ENCODE measurements at places on chromosomes 16 and 17.

DNA sequence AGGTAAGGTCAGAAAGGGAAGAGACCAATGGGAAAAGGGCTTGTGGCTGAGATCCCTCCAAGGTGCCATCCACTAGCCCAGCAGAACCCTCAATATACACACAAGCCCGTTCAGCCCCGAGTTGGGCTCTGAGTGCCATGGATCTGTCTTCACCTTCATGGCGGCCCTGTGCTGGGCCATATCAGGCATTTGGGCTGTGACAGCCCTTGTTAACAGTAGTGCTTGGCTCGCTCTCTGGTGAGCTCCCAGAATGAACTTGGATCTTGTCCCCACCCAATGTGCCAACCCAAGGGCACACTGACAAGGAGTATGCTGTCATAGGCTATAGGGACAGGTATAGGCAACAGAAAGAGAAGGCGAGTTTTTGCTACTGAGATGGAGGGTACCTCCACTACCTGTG lies 182.7 kb downstream of the ZFHX3 start:
- no peak for DNase-seq

- DNase-seq, result no peak
Observed at GRCh38 chr17:66172691-66173223, 19.2 kb downstream of the CEP112 start.

DNA sequence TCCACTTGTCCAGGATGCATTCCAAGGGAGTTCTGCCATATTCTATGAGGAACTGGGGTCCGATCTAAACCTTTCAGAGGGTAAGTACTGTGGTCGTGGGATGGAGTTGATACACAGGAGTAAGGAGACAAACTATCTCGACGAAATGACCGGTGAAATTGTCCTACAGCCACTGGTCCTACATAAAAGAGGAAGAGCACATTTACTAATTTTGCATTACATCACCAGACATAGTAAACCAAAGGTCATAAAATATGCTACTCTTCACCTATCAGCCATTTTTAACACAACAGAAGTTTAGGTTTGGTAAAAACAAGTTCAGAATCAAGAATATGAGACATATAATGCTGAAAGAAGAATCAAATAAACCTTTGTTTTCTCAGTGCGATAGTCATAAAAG lies 8.1 kb downstream of the HSF5 start:
- DNase-seq, result no peak

DNA sequence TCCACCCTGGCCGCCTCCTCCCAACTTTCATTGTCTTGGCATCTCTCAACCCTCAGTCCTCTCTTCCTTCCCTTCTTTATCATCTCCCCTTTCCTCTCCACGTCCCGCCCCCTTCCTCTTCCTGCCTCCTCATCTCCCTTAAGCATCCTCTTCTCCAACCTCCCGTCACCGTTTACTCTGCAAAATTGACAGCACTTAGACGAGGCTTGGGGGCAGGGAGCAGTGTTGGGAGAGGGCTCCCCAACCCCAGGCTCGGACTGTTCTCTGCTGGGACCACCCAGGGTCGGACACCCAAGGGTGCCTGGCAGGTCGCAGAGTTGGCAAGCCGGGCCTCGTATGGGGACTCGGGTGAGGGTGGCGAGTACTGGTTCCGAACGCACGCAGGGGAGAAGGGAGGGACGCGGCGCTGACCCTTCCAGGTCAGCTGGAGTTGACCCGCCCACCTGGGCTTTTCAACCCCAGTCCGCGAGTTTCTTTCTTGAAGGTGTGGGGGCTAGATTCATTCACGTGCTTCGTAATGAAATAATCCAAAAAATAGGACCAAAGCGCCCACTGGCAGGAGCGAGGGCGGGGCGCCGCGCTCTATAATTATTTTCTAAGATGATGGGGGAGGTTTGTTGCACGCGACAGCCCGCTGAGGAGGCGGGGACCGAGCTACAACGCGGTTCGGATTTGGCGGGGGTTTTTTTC lies 775 bp upstream of the PAGR1 start:
- no peak for DNase-seq

DNA sequence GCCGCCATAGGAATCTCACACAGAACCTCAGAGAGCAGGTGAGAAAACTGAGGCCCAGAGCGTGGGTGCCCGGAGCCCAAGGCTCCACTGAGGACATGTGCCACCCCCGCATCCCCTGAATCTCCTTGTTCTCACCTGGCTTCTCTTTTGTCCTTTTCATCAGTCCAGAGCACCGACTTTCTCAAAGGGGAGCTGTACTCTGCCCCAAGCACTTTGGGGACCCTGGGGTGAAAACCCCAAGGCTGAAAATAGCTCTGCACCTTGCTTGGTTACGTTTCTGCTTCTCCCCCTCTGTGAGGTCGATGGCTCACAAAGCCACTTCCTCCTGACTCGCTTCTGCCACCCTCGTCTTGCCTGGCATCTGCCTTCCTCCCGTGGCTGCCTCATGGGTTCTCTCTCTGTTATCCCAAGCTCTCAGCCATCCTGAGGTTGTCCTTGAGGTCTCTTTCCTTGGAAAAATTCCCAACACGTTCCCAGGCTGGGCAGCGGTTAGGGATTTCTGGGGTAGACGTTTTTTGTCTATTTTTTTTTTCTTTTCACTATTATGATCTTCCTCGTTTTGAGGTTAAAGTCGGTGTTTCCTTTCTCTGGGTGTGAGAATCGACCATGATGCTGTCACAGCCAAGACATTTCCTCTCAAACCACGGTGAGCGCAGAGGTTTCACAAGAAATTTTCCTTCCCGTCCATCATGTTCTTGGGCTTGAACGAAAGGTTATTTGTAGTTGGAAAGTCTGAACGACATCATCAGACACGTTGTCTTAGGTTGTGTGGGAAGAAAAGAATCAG lies 37.2 kb downstream of the IRF8 start:
- peak; percentile 59 for DNase-seq

DNA sequence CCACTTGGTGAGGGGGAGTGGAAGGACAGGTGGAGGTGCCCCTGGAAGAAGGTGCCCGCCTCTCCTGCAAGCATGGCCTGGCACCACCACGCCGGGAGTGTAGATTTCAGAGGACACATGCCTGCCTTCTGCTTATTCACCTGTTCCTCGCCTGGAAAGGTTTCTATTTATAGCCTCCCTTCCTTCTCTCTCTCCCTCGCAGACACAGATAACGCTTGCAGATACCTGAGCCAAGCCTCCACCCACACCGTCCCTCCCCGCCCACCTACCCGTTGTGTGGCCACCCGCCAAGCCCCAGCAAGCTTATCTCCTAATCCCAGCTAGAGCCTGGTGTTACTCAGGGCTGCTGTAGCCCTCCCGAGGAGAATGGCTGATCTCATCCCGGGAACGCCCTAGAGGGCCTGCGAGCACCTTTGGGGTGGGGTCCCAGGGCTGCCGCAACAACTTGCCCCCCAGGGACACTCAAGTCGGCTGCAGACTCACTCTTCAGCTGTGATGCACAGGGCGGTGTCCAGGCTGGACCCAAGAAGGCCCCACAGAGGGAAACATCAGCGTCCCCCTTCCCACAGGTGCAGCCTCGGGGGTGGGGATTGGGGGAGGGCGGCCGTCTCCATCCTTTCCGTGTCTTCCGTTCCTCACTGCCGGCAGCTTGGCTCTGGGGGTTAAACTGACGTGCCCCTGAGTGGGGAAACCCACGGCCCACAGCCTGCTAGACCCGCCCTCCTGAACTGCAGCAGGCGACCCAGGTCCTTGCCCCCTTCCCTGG lies 1.9 kb upstream of the SNAI3 start:
- no peak for DNase-seq

GRCh38 chr17:72554508-72554907 lies 433.7 kb downstream of the SOX9 start:
- no peak for DNase-seq

GRCh38 chr16:11642765-11643116 lies 25.5 kb upstream of the SNN start:
- DNase-seq, result no peak

DNA sequence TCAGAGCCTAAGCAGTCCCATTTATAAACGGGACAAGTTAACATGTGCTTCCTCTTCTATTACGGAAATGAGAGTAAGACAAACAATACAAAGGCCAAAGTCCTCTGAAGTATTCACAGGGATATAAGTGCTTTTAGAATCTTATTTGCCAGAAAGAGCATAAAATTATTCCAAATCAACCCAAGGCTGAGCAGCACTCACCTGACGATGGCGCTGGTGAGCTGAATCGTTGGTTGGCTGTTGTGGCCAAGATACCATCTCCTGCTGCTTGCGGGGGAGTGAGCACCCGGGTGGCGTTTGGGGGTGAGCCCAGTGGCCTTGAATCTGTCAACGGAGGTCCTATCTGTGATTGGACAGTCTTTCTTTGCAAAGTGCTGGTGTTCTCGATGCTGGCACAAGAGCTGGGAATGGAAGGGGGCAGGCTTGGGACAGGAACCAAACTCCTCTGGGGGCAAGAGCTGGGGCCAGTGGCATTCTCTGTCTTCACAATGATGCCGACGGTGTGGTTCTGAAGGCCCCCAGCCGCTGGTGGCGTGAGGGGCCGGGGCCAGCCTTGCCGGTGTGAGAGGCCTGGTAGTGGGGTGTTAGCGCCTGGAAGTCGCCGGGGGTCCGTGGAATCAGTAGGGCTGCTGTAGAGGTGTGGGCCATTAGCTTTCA lies 9.5 kb upstream of the DHRS13 start:
- no peak for DNase-seq

DNA sequence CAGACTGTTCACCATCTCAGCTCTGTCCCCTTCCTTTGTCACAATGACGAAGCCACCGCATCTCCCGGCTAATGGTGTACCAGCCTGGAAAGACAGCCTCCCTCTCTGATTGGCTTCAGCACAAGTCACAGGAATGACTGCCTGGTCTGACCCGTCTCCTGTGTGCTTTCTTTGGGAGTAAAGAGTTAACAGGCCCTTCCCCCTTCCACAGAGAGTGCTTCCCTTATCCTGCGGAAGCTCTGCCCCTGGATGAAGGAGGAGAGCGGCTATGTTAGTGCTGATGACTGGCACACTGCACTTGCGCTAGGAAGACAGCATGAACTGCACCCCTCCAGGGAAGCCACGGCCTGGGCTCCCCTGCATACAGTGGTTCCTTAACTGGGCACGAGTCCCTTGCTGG lies 11.3 kb downstream of the USB1 start:
- no peak for DNase-seq

DNA sequence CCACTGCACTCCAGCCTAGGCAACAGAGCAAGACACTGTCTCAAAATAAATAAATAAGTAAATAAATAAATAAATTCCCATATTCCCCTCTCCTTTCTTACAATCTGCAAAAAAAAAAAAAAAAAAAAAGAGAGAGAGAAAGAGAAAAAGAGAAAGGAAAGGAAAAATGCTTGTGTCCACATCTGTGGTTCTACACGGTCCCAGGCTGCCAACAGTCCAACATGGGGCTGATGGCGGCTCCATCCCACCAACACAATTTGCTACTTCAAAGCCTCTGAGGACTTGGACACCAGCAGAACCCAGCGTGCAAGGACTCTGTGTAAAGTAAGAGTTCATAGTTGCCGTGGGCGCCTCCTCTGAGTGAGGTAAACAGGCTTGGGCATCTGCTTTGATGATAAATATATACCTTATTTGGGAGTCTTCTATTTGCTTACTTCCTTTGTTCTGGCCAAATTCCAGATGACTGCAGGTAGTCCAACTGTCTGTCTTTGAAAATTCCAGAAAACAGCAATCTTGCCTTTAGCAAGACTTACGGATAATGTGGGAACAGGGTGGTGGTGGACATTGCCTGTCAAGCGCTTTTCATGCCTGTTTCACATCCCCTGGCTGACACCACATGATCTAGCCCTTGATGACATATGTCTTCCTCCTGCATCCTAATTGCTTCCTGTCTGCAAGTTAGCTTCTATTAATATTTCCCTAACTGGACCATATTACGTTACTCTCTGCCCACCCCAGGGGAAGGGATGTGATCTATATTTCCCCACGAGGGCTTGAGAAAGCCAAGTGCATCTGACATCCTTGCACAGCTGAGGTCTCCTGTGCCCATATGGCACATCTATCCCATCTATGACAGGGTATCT lies 10.1 kb downstream of the LITAF start:
- no peak for DNase-seq

DNA sequence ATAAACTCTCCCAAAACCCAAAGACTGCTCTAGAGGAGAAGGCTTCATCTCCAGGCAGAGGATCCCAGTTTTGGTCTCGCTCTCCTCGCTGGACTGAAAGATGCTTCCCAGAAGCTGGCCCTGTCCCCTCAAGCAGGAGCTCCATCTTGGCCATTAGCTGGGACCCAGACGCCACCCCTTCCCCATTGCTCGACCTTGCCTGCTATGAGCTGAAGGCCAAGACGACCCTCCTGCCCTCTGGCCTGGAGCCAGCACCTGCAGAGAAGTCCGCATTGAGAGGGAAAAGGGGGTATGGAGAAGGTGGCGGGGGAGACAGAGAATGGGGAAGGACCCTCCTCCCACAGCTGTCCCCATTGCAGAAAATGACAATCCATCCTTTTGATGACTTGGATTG lies 3.6 kb upstream of the RCVRN start:
- DNase-seq, result no peak

- no peak for DNase-seq
Observed at GRCh38 chr16:57801098-57801808, 1.0 kb downstream of the KIFC3 start.

- no peak for DNase-seq
Observed at GRCh38 chr16:72836181-72836580, 211.7 kb downstream of the ZFHX3 start.

- no peak for DNase-seq
Observed at GRCh38 chr17:38547444-38547843, 58.3 kb downstream of the SRCIN1 start.

DNA sequence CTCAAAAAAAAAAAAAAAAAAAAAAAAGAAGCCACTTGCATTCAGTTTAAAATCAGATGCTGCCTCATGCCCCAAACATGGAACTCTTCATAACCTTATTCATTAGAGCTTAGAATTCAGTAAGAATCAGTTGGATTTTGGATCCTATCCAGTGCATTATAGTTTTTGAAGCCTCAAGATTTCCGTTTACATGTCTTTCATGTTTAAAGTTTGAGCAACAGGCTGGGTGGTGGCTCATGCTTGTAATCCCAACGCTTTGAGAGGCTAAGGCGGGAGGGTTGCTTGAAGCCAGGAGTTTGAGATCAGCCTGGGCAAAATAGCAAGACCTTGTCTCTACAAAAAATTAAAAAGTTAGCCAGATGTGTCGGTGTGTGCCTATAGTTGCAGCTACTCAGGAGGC lies 55.0 kb downstream of the SNTB2 start:
- DNase-seq, result no peak

- no peak for DNase-seq
Observed at GRCh38 chr16:56013962-56014552, 138.9 kb upstream of the CES5A start.

DNA sequence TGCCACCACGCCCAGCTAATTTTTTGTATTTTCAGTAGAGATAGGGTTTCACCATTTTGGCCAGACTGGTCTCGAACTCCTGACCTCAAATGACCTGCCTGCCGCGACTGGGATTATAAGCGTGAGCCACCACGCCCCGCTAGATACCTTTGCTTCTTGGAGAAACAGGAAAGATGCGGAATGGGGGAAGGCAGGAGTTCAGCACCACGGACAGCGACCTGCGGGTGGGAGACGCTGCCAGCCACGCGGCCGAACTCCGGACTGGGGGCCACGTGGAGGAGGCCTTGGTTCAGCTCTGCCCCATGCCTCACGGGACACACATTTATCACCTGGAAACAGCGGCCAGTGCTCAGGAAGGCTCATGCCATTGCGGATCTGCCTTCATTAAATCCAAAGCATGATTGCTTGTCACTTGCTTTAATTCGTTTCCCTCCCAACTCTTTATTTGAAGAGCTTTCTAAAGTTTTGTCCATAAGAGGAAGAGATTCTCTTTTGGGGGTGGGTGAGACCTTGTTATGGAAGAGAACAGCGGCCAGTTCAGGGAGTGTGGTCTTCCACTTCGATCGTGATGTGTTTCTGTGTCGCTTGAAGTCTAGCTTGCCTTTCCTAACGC lies 219.9 kb downstream of the ENGASE start:
- DNase-seq, result peak; percentile 4

GRCh38 chr16:60073376-60073775 lies 1339.3 kb upstream of the GOT2 start:
- DNase-seq, result no peak
